ENCODE measurements at places on chromosomes 11 and 22. TPM values are rescaled to one million over a fixed set of nuclear protein-coding genes. Genes with fewer than 3 reads are reported as not detected.

Gene LIMK2
- 32.2 TPM for total RNA-seq

Gene SLC37A2
- total RNA-seq: 1.1 TPM

- peaks cover 3% of the 10 kb centered on the region for H3K36me3 ChIP-seq
- H3K27ac ChIP-seq: peak overlapping the region; percentile 86
- no peaks in the 10 kb centered on the region for H3K27me3 ChIP-seq
- DNase-seq: peak; percentile 80
- peak overlapping the region; percentile 72 for H3K4me3 ChIP-seq
Observed at GRCh38 chr11:118841469-118842242, 42.0 kb upstream of the CXCR5 start.

GRCh38 chr11:103808252-103808651 lies 228.2 kb upstream of the DDI1 start:
- no peaks in the 10 kb centered on the region for H3K27me3 ChIP-seq
- H3K27ac ChIP-seq: no peak overlapping the region
